Activated CD4-positive, alpha-beta T cell treated with anti-CD3 and anti-CD28 coated beads, Interleukin-2, amount 50 U/mL, for 24 hours (primary cell): ENCODE measurements at places on chromosomes 3 and 15.

DNA sequence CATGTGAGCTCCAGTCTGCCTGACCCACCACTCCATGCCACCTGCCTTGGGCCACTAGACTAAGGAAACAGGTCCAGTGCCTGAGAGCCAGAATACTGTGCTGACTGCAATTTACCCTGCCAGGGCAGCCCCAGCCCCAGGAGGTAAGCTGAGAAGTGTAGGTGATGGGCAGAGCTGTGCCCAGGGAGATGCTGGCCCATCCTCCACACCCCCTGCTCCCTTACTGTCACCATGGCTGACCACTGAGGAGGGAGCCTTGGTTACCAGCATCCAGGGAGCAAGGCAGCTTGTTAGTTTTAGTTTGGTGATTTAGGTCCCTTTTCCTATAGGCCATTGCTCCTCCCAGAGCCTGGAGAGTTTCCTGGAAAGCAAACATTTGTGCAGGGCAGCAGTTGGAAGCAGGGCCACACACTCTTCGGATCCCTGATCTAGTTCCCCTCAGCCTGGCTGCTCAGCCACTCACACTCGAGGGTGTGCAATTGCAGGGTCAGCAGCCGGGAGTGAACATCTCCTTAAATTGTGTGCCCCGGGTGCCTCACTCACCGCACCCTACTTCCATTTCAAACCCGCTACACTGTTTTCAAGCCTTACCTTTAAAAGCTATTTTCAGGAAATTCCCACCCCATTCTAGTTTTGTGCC is 2.0 kb downstream of the GALNT15 start:
- DNase-seq: no peak

DNA sequence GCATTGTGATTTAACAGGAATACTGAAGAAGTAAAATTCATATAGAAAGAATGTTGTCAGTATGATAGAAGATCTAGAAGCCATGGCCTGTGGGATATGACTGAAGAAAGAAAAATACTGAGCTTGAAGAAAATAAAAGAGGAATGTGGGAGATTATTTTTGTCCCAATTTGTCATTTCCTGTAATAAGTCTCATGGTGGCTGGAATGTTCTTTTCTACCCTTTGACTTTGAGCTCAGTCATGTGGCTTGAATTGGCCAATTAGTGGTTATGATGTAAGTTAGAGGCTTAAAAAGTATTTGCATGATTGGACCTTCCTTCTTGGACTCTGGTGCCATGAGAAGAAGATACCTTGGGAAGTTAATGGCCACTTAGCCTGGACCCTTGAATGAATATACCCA is 14.1 kb downstream of the APH1B start:
- DNase-seq: no peak

- DNase-seq: no peak
Observed at GRCh38 chr15:45129651-45130129, at the start of the genes DUOX1 and DUOXA1. Gene DUOX1, plus strand, starts transcription at chr15:45129994. Its CDS starts 1,973 bp downstream, at chr15:45131967. Gene DUOXA1, minus strand, starts transcription at chr15:45129879. Its CDS starts 6,865 bp downstream, at chr15:45123014.

DNA sequence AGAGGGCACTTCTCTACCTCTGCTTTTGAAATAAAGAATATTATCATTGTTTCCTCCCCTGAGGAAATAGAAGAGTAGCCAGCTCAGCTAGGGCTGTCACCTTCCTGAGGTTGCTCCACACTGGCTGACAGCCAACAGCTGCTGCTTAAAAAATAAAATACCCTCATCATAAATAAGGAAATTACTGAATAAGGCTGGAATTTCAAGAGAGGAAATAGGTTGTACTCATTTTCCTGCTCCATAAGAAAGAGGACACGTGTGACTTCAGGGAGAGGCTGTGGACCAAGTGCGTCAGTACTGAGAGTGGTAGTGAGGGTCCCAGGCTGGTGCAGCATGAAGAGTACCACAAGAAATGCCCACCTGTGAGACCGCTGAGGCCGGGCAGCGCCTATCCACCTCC is 8.1 kb upstream of the C2CD4B start:
- no peak for DNase-seq
